Nucleus accumbens (tissue), 56 donors: ENCODE measurements at places on chromosomes 7 and 10.

DNA sequence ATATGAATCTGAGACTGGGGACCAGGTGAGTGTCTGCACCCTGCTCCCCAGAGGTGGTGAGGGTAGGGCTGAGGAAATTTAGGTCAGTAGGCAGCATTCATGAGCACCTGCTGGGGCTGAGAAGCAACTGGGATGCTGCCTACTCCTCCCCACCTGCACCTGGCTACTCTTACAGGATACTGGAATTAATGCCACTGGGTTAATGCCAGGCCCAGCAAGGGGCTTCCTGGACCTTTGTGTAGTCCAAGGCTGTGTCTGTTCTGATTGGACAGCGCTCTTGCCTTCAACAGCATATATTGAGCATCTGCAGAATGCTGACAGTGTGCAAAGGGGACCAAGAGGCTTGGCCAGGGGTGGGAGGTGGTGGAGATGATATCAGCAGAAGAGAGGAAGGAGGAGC is 32.1 kb downstream of the ADCYAP1R1 start:
- DNase-seq: no peak

- DNase-seq: no peak
Observed at GRCh38 chr7:156055206-156055822, 243.1 kb upstream of the SHH start.

- DNase-seq: no peak
Observed at GRCh38 chr7:29442146-29442545, 121.5 kb upstream of the PRR15 start.

DNA sequence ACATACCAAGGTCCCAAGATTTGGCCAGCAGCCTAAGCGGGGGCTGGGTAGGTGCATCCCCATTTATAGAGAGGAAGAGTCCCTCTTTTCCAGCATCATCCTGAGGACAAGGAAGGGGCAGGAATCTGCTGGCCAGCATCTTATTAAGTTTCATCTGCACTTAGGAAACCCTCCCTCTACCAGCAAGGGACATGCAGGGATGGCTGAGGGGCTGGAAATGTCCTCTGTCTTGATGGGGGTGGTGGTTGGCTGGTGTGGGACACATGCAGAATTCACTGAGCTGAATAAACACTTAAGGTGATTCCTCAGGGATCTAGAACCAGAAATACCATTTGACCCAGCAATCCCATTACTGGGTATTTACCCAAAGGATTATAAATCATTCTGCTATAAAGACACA is 42.1 kb downstream of the NOD1 start:
- DNase-seq: no peak

- no peak for DNase-seq
Observed at GRCh38 chr10:127195041-127195506, 1.3 kb downstream of the INSYN2A start.

- DNase-seq: no peak
Observed at GRCh38 chr10:57919864-57920263, 347.8 kb downstream of the IPMK start.

- no peak for DNase-seq
Observed at GRCh38 chr10:47401874-47402640, 18.0 kb upstream of the ZNF488 start.

DNA sequence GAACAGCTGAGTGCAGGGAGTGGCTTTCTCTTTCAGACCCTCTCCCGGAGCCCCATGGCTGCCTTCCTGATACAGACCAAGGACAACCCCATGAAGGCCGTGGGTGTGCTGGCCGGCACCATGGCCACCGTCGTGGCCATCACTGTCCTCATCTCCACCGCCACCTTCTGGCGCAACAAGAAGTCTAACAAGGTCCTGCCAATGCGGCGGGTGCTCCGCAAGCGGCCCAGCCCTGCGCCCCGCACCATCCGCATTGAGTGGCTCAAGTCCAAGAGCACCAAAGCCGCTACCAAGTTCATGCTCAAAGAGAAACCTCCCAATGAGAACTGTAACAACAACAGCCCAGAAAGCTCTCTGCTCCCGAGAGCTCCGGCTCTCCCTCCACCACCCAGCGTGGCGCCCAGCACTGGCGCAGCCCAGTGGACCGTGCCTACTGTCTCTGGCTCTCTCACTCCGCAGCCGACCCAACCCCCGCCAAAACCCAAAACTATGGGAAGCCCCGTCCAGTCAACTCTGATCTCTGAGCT is 11.2 kb downstream of the LRIT2 start:
- DNase-seq: no peak

- DNase-seq: no peak
Observed at GRCh38 chr7:43454936-43455518, 127.9 kb upstream of the STK17A start.

DNA sequence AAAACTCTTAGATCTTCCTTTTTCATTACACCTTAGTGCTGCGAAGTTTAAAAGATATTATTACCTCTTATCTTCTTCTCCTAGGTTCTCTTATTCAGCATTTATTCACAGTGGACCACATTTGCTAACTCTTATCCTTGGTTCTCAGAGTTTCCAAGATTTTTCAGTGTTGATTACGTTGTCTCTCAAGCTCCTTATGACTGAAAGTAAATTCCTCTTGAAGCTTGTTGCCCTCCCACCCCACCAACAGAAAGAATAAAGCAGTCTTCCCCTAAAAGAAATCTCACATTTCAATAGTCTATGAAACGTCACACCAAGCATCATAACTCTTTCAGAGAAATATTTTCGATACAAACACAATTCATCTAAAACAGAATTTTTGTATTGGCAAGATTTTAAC is 362.5 kb downstream of the MAGI2 start:
- no peak for DNase-seq

GRCh38 chr10:62726142-62726541 is 78.4 kb upstream of the ADO start:
- DNase-seq: no peak

- DNase-seq: no peak
Observed at GRCh38 chr10:102951316-102951715, 33.2 kb downstream of the CNNM2 start.

DNA sequence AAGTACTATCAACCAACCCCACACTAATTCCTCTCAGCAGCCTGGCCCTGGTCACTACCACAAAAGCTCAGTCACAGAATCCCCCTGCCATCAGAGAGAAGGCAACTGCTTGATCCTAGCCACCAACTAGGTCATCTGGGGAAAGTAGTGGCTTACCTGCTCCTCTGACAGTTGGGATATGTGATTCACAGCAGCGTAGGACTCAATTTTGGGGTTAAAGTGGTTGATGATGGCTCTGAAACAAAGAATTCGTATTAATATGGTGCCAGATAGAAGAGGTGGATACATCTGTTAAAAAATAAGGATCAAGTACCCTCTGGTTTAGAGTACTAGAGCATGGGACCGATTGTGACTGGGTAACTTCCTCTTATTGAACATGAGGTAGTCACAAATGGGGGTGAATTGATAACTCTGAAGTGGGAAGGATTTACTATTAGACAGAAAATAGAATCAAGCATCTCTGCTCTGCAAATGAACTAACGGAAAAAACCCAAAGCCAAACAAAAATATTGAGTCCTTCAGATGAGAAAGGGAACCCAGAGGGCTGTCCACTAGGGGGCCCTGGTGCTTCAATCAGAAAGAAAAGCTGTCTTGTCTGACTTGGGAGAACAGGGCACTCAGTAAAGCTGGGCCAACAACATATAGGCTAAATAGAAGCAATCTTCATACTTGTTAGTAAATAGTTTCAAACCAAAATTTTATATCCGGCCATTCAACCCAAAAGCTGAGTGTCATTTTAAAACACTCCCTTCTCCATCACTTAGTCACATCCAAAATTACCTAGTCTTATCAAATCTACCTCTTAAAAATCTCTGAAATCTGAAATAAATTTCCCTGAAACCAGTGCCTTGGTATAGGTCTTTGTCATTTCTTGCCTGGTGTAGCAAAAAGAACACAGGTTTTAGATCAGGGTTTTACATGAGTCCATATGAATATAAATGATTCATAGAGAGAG is 45.9 kb upstream of the KCNIP2 start:
- peak; percentile 6 for DNase-seq
